Thoracic aorta (tissue), 2 donors: ENCODE measurements at places on chromosomes 7 and 10.

GRCh38 chr10:59143544-59143943 is 32.9 kb upstream of the PHYHIPL start:
- H3K27me3 ChIP-seq: no peaks in the 10 kb centered on the region
- no peak for DNase-seq
- H3K27ac ChIP-seq: no peak overlapping the region

DNA sequence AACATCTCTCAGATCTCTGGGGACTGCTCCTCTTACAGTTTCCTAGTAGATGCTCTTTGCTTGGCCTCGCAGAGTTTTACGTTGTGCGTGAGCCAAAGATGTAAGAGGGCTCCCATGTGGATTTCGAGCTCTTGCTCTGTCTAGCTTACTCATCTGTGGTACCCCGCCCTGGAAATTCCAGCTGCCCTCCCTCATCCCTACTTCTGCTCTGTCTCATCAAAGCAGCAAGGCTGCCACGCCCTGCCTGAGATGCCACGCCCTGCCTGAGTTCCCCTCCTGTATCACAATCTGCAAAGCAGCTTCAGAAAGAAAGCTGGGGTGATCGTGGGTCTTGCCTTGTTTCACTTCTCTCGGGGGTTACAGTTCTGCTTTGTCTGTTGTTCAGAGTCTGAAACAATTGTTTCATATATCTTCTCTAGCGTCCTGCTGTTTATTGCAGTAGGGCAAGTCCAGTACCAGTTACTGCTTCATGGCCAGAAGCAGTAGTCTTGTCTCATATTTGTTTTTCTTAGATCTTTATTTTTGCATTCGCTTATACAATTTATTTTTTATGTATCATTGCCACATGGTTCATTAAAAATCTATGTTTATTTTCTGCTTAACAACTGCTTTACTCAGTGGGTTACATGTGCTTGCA is 36.1 kb upstream of the CCNY start:
- no peak overlapping the region for H3K4me3 ChIP-seq
- no peaks in the 10 kb centered on the region for H3K27me3 ChIP-seq
- DNase-seq: peak; percentile 5
- H3K4me1 ChIP-seq: no peaks in the 10 kb centered on the region
- H3K27ac ChIP-seq: no peak overlapping the region

DNA sequence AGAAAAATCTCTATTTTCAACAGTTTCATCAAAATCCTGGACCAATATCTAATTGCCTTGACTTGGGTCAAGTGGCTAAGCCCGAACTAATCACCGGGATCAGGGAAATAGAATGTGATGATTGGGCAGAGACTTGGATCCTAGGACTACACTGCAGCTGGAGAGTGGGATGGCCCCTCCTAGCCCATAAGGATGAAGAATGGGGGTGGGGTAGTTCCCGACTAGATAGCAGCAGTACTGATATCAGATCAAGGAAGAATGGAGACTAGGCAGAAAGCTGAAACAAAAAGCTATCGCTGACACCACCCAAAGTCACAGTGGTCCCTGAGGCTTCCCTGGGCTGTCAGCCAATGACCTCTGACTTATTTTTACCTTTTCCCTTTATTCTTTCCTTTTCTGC is 160.4 kb upstream of the PHYHIPL start:
- no peak for DNase-seq
- no peaks in the 10 kb centered on the region for H3K27me3 ChIP-seq
- no peak overlapping the region for H3K4me3 ChIP-seq
- peaks cover 27% of the 10 kb centered on the region for H3K4me1 ChIP-seq
- no peaks in the 10 kb centered on the region for H3K36me3 ChIP-seq
- H3K27ac ChIP-seq: no peak overlapping the region

- H3K36me3 ChIP-seq: no peaks in the 10 kb centered on the region
- H3K4me3 ChIP-seq: peak overlapping the region; percentile 81
- DNase-seq: no peak
- H3K27ac ChIP-seq: peak overlapping the region; percentile 76
- no peaks in the 10 kb centered on the region for H3K27me3 ChIP-seq
- H3K4me1 ChIP-seq: peaks cover 28% of the 10 kb centered on the region
Observed at GRCh38 chr10:91887272-91888076, 21.8 kb downstream of the FGFBP3 start.
